NCI-H460 (cell line): ENCODE measurements at places on chromosomes 16 and 17. TPM values are rescaled to one million over a fixed set of nuclear protein-coding genes. Genes with fewer than 3 reads are reported as not detected.
A peak's percentile ranks its signal among the peaks of the same experiment; 100 is the strongest.

DNA sequence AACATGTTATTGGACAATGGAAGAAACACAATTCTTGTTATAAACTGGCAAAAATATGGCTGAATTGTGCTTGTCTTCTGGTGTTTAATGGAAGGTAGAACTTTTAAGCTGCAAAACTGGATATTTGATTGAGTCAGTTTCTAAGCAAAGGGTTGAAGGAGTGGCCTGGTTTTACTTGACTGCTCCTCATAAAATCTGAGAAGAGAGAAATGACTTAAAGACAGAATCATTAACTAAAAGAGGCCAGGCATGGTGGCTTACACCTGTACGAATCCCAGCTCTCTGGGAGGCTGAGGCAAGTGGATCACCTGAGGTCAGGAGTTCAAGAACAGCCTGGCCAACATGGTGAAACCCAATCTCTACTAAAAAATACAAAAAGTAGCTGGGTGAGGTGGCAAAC, 770.7 kb downstream of the CDH11 start:
- DNase-seq: no peak

SEPTIN1 gene
- 0.26 TPM in 1 of 2 replicates, not detected in the other for total RNA-seq

- peak; percentile 30 for DNase-seq
These were observed 450.3 kb upstream of the CDH11 start for GRCh38 chr16:65572156-65572555.

DNA sequence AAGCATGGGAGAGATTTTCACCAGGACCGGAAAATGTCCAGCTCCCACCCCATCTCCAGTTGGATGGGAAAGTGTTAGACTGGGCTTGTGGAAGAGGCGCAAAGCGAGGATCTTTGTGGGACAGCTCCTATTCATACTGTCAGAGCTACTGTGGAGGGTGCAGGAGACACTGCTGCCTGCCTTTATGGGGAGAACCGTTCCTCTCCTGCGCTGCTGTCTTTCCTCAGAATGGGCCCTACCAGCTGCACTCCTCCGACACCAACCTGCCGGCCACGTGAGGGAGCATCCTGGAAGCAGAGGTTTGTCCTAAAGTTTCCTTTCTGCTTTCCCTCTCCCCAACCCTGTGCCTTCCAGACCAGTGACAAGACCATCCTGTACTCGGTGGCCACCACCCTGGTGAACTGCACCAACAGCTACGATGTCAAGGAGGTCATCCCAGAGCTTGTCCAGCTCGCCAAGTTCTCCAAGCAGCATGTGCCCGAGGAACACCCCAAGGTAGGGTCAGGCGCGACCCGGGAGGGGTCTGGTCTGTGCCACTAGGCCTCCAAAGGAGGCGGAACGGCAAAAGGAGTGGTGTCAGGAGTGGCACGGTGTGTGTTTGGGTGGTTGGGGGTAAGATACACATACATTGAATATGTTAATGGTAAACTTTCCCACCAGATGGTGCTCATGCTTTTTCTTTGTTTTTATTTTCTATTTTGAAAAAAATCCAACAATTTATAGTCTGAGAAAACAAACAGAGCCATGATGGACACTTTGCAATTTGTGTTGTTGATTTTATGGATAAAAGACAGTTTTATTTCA, 23.0 kb downstream of the SLC35G3 start:
- peak; percentile 52 for DNase-seq
